Cerebellar nuclear complex (tissue), 1 donor: ENCODE measurements at places on chromosomes 12 and 14.

- DNase-seq, result no peak
Observed at GRCh38 chr14:90017371-90017770, 44.4 kb upstream of the KCNK13 start.

- DNase-seq, result no peak
Observed at GRCh38 chr12:79689061-79689476, 1.7 kb downstream of the PAWR start.

- no peak for DNase-seq
Observed at GRCh38 chr12:12941450-12942350, 10.3 kb downstream of the GPRC5D start.

- no peak for DNase-seq
Observed at GRCh38 chr14:103463851-103464250, 58.8 kb downstream of the CKB start.

DNA sequence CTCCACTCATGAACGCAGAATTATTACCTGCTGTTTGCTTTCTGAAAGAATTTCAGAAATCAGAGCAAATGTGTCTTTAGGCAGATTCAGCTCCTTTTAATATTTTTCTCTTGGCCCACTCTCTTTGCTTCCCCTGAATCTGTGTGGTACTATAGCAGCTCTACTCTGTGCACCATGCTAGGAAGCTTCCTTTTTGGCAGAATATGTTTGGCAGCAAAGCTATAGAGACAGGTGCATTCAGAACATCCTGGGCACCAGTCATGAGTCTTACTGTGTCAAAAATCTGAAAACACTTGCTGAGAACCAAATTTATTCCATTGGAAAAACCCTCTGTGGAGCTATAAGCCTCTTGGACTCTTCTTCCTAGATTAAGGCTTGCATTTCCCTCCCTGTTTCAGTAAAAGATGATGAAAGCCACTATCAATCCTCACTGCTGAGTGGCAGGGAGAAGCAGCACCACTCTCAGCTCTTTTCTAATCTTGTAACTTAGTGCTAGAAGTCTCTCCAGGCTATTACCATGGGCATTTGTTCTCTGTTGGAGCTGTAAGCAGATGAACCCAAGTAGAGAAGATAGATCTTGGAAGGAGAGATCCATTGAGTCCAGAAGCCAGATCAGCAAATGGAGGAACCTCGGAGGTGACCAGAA, 18.2 kb downstream of the CIPC start:
- DNase-seq, result peak; percentile 78

DNA sequence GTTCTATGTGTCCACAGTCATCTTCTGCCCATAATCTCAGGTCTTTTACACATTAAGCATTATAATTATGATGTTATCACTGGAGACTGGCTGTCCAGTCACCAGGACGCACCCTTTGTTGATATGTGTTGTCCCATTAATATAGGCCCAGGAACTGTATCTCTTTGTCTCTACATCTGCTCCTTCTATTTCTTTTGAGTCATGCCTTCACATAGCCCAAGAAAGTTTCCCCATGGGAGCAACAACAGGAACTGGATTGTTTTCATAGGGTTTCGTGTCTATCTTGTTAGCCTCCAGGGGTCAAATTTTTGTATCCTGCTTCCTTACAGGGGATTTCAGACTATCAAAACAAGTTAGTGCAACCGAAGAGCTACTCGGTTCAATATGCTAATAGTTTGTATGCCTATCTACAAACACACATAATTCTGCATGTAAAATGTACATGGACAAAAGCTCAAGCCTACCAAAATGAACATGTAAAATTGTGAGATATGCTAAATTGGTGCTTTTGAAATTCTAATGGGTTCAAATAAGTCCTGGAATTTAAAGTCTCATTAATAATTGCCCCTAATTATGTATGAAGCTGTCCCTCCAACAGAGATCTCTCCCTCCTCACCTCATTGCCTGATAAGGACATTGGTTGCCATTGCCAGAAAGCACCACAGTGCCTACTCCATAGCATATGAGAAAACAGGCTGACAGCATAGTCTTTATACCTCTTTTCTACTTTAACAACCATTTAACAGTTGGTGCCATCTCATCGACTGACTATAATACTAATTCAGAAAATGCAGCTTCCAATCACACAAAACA, 99.8 kb upstream of the DIO2 start:
- DNase-seq, result no peak

DNA sequence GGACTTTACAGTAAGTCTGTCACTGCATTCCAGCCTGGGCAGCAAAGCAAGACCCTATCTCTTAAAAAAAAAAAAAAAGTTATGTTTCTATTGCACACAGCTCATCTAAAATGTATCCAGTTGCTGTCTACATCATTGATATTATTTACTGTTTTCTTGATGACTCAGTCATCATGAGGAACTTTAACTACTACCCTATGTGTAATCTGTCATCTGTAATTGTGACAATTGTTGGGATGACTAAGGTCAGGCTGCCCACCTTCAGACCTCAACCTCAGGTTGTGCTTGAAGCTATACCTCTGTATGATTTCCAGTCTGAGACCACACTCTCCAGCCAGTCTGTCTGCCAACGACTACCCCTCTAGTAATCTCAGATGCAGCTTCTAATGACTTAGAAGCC, 15.3 kb downstream of the PPP1R13B start:
- DNase-seq, result no peak

- no peak for DNase-seq
Observed at GRCh38 chr12:57085999-57086492, 2.9 kb upstream of the NAB2 start.

- no peak for DNase-seq
Observed at GRCh38 chr12:46154221-46154985, 114.4 kb downstream of the SLC38A1 start.

DNA sequence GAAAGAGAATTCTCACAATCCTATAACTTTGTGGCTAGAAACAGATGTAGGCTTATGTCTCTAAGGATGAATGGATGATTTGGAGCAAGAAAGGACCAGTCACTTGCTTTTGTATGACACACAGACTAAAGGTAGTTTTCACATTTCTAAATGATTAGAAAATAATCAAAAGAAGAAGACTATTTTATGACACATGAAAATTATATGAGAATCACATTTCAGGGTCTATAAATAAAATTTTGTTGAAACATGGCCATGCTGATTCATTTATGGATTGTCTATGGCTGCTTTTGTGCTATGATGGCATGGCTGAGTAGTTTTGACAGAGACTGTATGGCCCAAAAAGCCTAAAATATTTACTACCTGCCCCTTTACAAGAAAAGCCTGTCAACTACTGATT, 49.4 kb upstream of the FRMD6 start:
- DNase-seq, result no peak

DNA sequence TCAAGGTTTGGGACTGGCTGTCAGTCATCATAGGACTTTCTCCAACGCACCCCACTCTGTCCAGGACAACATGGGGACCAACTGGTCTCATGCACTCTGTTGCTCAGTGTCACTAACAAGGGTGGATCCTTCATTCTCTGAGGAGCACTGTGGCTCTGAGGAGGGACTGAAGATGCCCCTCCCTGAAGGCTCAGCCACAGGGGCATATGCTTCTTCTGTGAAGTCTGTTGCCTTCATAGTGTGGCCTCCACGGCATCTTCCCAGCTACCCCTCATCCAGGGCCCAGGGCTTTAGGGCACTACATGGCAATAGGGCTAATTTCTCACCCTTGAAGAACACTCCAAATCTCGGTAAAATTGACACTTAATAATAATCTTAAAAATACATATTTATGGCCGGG, 14.3 kb upstream of the IFI27L2 start:
- DNase-seq, result no peak

GRCh38 chr12:97005646-97006045, 98.6 kb downstream of the NEDD1 start:
- no peak for DNase-seq

DNA sequence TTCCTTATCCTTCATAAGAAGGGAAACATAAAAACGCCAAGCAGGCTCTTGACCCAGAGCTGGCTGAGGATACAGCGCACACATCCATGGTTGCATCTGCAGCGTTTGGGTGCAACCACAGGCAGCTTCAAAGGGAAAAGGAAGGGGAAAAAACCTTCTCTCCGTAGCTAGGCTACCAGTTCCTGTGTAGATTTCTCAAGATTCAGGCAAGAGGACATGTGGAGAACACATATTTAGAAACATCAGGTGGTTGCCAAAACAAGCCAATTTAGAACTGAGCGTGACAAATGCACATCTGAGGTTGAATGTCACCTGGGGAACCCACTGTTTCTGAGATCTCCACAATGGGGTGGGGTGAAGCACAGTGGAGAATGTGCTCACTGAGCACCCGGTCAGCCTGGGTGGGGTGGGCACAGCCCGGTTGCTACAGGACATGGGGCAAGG, 78.3 kb upstream of the BDKRB2 start:
- no peak for DNase-seq

DNA sequence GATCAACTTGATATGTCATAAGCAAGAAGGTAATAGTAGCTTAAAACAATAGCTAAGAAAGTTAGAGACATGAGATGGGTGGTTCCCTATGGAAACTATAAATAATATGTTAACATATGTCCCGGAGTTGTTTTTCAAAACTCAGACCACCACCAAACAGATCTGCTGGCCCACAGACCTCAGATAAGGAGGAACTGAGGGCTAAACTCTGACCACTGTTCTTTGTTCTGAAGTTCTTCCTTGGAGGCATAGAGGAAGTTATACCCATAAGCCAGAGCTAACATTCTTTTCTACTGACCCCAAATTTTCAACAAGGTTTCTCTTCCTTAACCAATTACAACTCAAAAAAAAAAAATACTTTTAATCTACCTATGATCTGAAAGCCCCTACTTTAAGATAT, 156.1 kb upstream of the FSCB start:
- no peak for DNase-seq

GRCh38 chr12:105860561-105861207, 278.1 kb downstream of the NUAK1 start:
- no peak for DNase-seq

DNA sequence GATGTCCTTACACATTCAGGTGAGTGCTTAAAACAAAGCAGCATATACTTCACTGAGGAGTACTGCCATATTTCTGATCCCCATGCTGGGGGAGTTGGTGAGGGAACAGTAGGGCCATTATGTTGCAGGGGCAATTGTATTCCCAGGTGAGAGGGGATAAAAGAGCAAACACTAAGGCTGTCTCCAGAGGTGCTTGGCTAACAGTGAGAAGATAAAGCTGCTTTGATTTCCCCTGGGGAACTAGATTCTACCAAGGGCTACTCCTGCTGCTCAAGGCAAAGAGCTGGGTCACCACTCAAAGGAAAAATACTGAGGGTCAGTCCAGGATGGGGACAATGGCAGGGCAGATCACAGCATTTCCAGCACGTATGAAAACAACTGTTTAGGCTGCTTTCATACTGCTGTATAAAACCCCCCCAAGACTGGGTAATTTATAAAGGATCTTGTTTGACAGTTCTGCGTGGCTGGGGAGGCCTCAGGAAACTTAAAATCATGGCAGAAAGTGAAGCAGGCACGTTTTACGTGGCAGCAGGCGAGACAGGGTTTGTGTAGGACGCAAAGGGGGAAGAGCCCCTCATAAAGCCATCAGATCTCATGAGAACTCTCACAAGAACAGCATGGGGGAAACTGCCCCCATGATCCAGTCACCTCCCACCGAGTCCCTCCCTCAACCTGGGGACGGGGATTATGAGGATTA, 47.8 kb upstream of the OR5AU1 start:
- DNase-seq, result no peak

DNA sequence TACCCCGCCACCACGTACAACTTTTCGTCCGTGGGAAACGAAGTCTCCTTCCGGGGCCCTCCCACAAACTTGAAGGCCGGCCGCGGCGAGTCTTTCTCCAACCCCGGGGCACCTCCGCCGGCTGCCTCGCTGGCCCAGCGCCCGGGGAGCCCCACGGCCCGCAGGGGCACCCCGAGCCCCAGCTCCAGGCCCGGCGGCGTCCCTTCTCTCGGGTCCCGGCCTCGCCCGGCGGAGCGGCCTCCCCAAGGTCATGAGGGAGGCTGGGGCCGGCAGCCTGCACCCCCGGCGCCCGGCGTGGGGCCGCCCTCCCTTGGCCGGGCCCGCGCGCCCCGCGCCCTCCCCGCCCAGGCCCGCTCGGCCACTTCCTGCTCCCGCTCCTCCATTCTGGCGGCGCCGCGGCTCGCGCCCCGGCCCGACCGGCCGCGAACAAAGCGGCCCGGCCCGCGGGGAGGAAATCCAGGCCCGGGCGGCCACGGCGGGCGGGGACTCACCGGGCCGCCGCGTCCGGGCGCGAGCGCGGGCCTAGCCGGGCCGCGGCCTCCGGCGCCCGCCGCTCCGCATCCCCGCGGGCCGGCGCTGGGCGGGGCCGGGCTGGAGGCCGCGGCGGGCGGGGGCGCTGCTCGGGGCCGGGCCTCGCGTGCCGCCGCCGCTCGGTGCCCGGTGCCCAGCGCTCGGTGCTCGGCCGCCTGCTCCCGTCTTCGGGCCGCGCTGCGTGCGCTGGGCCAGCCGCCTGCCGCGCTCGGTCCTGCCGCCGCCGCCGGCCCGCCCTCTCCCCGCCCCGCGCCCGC, at the start of gene AKT1:
Gene AKT1, minus strand, starts transcription at position 756 of the 788 bp plus-strand sequence. CDS start 3,105 bp downstream, outside the sequence.
- DNase-seq, result no peak

DNA sequence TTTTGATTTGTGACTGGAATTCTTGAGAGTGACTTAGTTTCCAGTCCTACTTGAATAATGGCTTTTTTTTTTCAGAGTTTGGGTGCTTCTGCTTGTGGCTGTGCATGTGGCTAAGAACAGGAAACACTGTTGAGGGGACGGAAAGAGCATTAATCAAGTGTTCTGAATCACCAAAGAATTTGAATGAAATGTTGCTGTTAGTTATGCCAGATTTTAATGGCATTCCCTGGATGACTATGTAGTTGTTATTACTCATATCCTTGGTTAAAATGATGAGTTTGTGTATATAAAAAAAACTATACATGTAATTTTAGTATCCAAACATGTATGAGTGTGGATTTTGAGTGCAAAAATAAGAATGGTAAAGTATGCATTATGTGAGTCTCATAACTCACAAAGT, 347.9 kb downstream of the BCAT1 start:
- no peak for DNase-seq

GRCh38 chr14:96362071-96362964, 823 bp downstream of the ATG2B start:
- no peak for DNase-seq

DNA sequence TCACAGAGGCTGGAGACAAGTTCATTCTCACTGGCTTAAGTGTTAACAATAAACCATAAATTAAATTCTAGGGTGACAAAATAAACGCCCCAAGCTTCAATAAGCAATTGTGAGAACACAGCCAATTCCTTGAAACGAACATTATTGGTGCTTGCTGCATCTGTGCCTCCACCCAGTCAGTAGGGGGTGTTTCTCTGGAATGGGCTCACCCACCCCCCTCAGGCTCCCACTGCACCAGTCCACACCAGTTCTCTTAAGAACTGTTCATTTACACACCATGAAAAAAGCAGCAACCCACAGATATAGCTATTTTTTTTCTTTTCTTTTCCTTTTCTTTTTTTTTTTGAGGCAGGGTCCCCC, 34.7 kb downstream of the CDC42BPB start:
- no peak for DNase-seq

GRCh38 chr14:88804035-88804434, 11.3 kb upstream of the EML5 start:
- DNase-seq, result no peak

GRCh38 chr14:38745861-38746260, 357.2 kb downstream of the SEC23A start:
- no peak for DNase-seq
